ENCODE measurements at places on chromosomes 16 and 17.

- DNase-seq = no peak
These were observed 50.1 kb upstream of the CACNG5 start for GRCh38 chr17:66784621-66785364.

DNA sequence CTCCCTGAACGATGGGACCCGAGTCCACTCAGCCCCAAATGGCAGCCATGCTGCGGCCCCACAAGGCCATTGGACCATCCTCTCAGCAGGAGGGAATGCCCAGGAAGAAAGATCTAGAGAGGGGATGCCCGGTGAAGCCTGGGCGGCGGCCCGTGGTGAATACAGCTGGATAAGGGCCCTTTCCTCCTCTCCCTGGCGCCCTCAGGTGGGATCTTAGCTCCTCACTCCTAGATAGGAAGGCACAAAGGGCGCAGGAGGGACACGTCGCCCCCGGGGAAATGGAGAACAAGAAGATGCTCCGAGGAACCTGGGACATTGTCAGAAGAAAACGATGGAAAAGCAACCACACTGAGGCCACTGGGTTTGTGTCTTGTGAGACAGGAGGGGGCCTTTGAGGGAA lies 2.5 kb downstream of the CD300C start:
- DNase-seq = no peak

- DNase-seq = no peak
These were observed 292.0 kb upstream of the CCL2 start for GRCh38 chr17:33962857-33963655.

DNA sequence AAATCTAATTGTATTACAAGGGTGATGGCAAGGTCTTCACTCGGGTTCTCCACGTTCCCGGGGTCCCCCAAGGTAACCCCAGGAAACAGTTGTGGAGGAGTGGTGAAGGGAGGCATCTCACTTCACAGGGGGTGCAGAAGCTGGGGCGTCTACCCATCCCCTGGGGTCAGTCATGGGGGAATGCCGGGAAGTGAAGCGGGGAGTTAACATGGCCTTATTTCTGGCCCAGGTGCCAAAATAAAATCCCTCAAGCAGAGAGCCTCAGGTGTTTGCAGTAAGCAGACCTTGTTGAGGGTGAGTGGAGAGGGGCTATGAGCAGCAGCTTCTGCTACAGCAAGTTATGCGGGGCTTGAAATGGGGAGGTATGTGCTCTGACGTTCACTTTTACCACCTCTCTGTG lies 9.0 kb upstream of the ATP2C2 start:
- DNase-seq = no peak

- peak; percentile 29 for DNase-seq
These were observed 74.7 kb downstream of the CHD9 start for GRCh38 chr16:53129281-53130158.

DNA sequence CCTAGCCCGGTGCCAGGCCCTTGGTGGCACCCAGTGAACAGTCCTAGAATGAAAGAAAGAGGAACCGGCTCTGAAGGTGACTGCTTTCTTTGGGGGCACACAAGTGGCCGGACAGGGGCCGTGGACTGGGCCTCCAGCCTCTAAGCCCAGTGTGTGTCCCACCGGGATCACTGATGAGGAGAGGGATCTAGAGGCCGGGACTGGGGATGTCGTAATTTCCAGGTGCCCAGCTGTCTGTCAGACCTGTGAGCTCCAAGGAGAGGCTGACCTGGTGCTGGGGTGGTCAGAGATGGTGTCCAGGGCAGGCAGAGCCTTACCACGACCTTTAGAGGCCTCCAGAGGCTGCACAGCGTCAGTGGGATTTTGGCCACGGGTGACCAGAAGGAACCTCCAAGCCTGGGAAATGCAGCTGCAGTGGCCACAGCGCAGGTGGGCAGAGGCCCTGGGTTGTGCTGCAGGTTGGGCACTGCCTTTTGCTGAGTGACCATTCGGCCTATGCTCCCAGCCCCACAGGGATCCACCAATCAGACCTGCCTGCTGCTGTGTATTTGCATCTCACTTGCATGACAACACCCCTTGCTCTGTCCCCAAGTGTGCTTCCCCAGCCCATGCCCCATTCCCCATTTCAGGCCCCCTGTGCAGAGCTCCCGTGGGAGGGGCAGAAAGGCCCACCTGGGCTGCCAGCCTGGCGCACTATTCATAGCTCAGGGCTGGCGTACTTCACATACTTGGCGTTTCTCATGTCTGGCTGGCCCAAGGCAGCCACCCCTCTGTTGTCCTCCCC lies 12.5 kb downstream of the ARHGAP23 start:
- no peak for DNase-seq

DNA sequence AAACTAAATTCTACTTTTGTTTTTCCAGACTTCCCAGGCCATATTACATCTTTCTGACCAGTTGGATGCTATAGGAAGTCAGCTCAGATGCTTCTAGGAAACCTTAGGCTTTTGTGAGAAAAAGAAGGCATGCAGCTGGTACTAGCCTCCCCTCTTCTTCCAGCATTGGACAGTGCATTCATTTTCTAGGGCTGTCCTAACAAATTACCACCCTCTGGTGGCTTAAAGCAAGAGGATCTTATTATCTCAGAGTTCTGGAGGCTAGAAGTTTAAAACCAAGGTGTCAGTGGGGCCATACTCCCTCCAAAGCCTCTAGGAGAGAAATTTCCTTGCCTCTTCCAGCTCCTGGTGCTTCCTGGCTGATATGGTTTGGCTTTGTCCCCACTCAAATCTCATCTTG lies 467.8 kb downstream of the SLC39A11 start:
- DNase-seq = no peak

- DNase-seq = no peak
These were observed 121.5 kb downstream of the MRM1 start for GRCh38 chr17:36722903-36723263.

DNA sequence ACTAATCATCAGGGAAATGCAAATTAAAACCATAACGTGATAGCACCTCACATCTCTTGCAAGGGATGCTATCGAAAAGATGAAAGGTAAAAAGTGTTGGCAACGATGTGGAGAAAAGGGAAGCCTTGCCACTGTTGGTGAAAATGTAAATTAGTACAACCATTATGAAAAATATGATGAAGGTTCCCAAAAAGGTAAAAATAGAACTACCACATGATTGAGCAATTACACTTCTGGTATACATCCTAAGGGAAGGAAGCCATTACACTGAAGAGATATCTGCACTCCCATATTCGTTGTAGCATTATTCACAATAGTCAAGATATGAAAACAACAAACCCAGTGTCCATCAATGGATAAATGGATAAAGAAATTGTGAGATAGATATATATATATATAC lies 21.5 kb downstream of the ABCA10 start:
- no peak for DNase-seq

- DNase-seq = peak; percentile 90
These were observed 26.5 kb downstream of the YPEL2 start for GRCh38 chr17:59357929-59358328.

DNA sequence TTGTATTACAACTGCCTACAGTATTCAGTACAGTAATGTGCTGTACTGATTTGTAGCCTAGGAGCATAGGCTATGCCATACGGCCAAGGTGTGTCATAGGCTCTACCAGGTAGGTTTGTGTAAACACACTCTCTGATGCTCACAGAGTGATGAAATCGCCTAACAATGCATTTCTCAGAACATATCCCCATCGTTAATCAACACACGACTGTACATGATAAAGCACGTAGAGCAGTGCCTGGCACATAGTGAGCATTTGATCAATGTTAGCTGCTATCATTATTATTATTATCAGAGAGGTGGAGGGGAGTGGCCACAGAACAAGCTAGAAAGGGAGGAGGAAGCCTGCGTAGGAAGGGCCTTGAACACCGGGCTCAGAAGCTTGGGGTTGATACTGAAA lies 81.1 kb upstream of the LHX1 start:
- peak; percentile 99 for DNase-seq
